Fibroblast of skin of back (primary cell): ENCODE measurements at places on chromosomes 1 and 21.

DNA sequence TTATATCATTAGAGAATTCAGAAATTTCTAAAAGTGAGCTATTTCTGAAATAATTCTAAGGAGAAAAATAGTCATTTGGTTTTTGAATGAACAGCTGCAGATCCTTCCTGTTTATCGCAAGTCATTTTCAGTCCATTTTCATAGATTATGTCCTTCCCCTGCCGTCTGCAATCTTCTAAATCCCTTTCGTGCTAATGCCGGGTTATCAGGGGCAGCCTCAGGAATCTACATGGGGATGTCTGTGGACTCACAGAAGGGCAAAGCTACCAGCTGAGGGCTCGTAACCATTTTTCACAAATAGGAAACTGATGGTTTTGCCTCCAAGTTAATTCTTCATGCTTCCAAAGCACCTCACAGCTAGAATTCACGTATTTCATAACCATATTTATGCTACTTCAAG lies 23.0 kb downstream of the RCAN3 start:
- DNase-seq: no peak

DNA sequence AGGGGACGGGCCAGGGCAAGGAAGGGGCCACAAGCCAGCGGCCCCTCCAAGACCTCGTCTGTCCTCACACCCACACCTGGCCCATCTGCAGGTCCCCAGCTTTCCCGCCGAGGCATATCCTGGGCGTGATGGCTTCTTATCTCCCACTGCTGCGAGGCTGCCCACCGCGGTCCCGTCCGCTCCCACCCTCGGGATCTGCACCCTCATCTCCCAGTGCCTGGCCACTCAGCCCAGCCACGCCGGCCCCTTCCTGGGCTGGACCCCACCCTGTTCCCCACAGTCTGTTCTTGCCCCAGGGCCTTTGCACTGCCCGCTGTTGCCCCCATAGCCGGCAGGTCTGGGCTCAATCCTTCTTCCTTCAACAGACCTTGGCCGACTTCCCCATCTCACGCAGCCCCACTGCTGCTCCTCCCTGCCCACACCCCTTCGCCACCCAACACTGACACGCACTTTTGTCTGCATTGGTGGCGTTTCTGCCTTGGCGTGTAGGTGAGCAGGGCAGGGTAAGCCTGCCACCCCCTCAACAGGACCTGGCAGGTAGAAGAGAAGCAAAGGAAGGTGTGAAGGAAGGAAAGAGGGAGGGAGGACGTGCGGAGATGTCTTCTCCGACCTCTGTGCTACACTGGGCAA lies 4.4 kb upstream of the TTC34 start:
- DNase-seq: no peak

DNA sequence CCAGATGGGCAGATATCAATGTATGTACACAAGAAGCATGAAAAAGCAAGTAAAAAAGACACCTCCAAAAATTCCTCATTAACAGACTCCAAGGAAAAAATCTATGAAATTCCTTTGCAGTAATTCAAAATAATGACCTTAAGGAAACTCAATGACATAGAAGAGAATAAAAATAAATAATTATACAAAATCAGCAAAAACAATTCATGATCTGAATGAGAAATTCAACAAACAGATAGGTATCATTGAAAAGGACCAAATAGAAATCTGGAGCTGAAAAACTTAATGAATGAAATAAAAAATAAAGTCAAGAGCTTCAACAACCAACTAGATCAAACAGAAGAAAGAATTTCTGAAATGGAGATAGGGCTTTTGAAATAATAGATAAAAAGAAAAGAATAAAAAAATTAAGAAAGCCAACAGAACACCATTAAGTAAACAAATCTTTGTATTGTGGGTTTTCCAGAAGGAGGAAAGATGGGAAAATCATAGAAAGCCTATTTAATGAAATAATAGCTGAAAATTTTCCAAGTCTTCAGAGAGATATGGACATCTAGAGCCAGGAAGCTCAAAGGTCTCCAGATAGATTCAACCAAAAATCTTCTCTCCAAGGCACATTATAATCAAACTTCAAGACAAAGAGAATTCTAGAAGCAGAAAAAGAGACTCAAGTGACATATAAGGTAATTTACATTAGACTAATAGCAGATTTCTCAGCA lies 52.0 kb upstream of the KCNK1 start:
- DNase-seq: no peak

DNA sequence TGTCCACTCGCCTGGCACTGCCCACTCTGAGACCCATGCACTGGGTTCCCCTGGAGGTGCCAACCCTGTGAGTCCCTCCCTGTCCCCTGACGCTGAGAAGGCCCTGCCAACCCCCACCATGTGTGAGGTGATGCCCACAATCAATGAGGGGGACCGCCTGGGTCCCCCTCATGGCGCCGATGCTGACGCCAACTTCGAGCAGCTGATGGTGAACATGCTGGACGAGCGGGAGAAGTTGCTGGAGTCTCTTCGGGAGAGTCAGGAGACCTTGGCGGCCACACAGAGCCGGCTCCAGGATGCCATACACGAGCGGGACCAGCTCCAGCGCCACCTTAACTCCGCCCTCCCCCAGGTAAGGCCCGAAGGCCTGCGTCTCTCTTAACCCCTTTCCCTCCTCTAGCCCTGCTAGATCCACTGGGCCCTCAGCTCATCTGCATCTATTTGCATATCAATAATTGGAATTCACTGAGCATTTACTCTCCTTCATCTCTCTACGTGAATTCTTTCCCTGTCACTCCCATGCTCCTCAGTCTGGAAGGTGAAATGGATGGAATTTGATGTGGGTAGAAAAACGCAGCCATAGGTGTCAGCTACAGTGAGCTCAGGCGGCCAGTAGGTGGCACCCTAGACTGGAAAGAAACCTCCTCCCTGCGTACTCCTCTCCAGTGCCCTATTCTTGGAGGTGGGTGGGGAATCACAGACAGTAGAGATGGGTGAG lies 12.8 kb downstream of the PPFIA4 start:
- peak; percentile 66 for DNase-seq

DNA sequence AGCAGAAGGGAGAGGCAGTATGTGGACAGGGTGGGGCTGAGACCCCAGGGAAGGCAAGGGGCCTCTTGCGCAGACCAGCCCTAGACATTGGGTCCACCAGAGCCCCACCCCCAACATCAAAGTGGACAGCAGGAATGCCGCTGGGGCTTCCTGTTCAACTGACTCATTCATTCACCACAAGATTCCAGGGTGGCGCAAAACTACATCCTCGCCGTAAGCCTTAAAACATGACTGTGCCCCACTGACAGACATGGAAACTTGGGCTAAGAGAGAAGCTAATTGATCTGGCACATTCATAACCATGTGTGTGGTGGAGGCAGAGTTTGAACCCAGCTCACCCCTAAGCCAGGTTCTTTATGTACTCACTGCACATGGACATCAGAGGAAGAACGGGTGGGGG lies 14.0 kb downstream of the COL16A1 start:
- peak; percentile 98 for DNase-seq

- DNase-seq: no peak
Measured at GRCh38 chr21:38765056-38765455, 40.7 kb upstream of the ETS2 start.

GRCh38 chr1:225999912-226000337 lies 782 bp upstream of the SDE2 start:
- DNase-seq: peak; percentile 18

DNA sequence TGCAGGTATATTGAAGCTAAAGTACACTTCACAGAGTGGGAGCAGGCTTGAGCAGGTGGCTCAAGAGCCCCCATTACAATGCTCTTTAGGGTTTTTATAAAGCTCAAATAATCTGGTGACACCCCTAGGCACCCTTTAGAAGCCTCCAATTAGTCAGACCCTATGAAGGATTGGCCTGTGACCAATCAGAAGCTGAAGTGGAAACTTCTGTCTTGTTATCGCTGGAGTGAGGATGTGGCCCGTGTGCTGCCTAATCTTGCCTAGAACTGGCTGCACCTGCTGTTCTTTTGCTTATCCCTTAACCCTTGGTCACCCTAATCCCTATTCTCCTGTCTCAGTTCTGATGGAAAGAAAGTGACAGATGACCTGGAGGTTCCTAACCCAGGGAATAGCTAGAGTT lies 70.8 kb upstream of the ABCG1 start:
- DNase-seq: no peak

- DNase-seq: no peak
Measured at GRCh38 chr1:175820456-175821025, 77.1 kb upstream of the TNR start.

DNA sequence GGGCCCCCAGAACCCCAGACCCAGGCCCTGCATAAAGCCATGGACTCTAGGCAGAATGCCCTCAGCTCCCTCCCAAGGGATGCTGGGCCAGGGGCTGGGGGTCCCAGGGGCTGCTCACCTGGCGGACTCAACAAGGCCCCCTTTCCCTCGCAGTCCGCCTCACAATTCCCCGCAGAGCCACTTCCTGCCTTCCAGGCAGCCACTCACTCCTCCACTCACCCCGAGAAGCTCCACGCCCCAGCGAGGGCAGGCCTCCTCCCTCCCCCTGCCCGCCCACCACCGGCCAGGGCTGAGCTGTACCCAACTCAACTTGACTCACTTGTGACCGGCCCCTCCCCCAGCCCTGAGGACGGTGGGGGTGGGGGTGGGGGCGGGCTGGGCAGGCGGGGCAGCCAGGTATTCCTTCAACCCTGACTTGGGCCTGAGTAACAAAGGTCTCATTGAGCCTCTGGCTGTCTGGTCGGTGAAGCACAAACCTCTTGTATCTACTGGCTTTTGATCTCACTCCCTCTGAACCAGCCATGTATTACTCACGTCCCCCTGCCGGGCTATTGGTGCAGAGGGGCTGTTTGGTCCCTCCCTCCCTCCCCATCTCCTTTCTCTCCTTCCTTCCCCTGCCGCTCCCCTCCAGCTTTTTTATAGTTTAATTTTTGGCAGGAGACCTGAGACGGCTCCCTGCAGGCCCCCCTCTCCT lies 5.9 kb downstream of the BLACAT1 start:
- DNase-seq: peak; percentile 50

DNA sequence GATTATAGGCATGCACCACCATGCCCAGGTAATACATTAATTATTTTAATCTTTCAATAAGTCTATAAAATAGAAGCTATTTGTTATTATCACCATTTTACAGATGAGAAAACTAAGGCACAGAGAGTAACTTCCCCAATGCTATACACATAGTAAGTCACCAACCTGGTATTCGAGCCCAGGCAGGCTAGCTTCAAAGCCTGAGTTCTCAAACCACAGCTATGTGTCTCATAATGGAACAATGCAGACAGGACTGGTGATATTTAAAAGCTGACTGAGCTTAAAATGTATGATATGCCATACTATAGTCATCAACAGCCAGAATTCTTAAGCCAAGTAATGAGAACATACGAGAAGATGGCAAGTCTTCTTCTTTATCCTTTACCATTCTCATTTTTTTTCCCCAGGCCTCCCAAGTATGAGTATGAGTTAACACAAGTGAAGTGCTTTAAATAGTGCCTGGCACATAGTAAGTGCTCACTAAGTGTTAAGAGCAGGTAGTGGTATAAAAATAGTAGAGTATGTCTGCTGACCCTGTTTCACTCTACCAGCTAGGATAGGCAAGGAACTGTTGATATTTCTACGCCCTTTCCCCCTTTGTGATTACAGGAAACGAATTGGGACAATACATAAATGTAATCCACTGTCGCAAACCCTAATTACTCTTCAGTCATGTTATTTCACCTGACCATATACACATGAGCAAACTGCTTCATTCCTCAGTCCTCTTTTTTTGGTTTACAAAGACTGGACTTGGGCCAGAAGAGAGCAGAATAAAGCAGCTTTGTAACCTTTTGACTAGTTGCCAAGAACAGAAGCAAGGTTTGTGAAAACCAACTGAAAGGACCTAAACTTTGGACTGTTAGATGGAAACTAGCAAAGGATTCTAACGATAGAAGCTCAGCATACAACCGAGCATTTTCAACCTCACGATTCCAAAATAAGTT lies 9.5 kb downstream of the EYA3 start:
- DNase-seq: peak; percentile 81

- DNase-seq: no peak
Measured at GRCh38 chr1:68294367-68295066, 62.2 kb upstream of the WLS start.

DNA sequence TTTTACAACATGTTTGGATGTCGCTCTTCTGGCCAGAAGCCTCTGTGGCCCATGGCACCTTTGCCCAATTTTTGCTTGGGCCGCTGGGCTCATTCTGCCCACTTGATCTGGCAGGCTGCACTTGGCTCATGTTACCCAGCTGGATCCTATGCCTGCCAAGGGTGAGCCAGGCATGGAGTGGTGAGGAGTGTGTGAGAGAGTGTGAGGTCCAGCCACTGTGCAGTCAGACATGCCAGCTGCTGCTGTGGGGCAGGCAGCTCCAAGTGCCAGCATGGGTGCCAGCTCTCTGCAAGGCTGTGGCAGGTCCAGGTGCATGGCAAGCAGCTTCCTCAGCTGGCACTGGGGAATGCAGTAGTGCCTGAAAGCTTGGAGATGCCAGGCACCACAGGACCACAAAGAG lies 71.0 kb downstream of the EBNA1BP2 start:
- no peak for DNase-seq

GRCh38 chr1:25095635-25096200 lies 136.6 kb downstream of the SYF2 start:
- no peak for DNase-seq

- peak; percentile 88 for DNase-seq
Measured at GRCh38 chr1:41662765-41663437, 178.4 kb upstream of the EDN2 start.

- DNase-seq: no peak
Measured at GRCh38 chr1:216814576-216815259, 91.5 kb upstream of the ESRRG start.

DNA sequence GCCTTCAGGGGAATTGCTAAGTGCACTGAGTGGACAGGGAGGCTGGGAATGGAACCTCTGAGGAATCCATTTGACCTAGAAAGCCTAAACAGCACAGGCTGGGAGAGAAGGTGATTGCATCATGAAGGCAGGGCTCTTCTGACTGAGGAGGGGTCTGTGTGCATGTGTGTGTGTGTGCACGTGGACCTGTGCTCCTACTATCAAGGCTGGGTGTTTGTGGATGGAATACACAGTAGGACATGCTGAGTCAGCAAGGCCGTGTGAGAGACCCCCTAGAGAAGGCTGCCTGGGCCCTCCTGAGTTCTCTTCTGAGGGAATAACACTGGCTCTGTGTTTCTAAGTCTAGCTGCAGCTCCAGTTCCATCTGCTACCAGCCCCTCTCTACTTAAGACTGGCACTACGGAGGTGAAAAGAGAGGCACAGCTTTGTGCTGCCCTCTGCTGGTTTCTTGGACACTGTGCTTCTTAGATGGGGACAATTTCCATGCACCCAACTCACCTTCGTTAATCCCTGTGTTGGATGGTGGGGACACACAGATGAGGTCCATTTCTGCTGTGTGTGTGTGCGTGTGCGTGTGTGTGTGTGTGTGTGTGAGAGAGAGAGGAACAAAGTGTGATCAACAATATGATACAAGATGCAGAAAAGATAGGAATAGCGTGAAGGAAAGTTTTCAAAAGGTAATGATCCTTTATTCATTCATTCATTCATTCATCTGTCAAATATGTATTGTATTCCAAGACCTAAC lies 6.2 kb upstream of the EFCAB14 start:
- DNase-seq: peak; percentile 70
